ENCODE measurements at places on chromosomes 4 and X.

- no peak for DNase-seq
These were observed 355.9 kb downstream of the TRIML1 start for GRCh38 chr4:188495169-188495568.

DNA sequence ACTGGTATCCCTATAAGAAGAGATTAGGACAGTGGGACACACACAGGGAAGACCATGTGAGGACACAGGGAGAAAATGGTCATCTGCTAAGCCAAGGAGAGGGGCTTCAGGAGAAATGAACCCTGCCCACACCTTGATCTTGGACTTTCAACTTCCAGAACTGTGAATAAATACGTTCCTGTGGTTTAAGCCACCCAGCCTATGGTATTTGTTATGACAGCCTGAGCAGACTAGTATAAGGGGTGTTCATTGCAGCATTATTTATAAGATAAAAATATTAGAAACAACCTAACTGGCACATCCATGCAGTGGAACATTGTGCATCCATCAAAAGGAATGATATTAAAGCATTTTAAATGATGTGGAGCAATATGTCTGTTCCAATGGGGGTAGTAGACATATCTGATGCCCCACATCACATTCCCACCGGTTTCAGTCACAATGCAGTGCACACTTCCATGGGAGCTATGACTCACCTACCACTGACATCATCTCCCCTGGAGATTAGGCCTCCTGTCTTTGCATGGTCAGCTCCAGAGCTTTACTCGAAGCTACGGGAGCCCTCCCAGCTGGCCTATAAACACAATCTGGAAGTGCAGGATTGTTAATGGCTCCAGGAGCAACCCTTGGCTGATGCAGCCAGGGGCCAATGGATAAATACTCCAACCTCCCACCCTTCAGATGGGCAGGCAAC, 38.9 kb upstream of the MAMLD1 start:
- peak; percentile 75 for DNase-seq

DNA sequence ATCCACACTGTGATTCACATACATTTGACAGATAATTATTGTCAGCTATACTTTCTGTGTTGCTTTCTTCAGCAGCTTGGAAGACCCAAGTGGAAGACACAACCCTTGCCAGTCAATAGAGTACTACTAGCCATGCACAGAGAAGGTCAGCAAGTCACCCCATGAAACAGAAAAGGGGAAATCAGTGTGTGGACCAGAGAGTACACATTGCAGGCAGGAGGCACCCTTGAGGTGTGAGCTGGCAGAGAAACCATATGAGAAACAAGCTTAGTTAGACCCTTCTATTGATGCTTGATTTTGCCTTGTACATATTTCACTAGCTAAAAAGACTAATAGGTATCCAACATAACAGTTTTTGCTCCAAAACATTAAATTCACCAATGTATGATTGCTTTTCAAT, 99.5 kb downstream of the NLGN4X start:
- DNase-seq = no peak

- DNase-seq = no peak
These were observed 179.0 kb downstream of the ADGRA3 start for GRCh38 chr4:22336822-22337221.

DNA sequence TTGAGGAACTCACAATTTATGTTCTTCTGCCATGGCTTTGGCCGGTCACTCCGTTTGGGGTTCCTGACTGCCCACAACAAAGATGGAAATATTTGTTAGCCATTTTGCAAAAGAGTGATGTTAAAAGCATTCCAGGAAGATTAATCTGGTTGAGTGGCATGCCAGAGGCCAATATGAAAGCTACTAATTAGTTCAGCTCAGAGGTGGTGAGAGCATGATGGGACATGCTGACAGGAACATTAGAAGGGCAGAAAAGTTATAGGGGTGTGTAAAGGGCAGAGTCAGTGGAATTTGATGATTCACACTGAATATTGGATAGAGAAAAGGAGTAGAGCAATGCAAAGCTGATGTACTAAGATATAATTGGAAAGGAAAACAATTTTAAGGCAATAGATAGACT, 94.4 kb downstream of the TLL1 start:
- DNase-seq = no peak

DNA sequence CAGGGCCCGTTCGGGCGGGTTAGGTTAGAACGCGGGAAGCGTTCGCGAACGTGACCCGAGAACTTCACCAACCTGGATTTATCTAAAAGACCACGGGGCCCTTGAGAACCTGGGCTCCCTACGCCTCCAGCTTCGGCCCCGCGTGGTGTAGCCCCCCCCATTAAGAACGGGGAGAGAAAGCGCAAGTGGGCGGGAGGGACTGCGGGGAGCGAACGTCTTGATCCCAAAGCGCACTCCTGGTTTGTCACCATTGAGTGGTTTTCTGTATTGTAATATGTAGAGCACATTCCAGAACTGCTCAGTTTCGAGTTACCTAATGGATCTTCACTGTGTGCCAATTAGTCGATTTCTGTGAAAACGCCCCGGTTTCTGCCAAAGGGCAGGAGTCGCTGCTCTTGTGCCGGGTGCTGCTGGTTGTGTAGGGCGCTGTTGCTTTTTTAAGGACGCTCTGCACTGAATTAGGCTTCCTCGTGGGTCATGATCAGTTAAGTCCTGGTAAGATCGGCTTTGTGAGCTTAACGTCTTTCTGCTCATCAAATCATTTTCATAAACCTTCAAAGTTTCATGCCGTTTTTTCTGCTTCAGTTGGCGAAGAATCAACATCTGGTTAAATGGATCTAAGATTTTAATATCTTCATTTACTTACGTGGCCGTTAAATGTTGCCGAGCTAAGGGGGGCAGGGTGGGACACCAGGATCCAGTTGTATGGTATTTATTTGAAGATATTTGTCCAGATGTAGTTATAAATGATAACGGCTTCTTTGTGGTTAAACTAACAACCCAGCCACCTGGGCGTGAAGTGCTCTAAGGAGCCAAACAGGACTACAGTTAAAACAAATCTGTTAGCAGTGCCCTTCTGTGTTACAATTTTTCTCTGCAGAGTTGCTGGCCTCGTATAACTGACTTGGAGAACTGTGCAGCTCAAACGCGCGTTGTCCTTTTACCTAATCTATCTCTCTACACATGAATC, 809 bp downstream of the MND1 start:
- DNase-seq = peak; percentile 53

DNA sequence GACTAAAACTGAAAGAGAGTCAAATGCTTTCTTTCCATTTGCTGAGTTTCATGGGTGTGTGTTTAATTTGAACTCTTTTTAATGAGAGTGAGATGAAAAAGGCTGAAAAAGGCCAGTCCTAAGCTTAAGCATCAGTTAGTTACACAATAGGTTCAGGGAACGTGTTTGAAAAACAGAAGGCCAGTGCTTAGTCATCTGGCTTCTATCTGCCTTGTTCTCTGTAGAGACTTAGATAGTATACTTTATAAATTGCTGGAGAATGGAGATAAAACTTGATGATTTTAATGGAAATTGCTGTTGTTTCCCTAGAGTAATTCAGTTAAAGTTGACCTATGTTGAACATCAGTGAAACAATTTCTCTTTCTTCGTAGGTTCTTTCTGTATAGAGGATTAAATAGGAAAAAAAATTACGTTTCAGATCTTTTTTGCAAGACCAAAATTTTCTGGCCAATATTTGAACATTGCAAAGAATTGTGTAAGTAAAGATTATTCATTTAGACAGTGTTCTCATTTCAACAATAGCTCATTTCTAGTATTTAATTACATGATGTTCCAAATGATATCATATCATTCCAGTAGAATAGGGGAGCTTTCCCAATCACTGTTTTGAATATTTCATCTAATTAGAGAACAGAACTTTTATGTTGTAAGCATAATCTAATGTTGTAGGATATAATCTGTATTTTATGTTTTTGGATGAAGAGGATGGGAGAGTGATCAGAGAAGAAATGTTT, 1088.8 kb downstream of the ADGRL3 start:
- no peak for DNase-seq

DNA sequence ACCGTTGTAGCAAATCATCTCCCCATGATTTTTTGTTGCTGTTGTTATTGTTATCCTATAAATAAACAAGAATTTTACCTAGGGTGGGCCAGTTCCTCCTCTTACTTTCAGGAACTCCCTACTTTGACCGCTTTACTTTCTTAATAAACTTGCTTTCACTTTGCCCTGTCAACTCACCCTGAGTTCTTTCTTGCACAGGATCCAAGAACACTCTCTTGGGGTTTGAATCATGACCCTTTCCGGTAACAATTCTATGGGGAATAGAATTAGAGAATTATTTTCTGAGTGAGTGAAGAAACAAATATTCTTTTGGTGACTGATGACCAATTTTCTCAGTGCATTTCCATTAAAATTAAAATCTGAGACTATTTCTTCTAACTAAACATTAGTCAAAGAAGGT, 584.0 kb upstream of the TENM3 start:
- DNase-seq = no peak

- DNase-seq = no peak
These were observed 154.3 kb downstream of the CAMK2D start for GRCh38 chr4:113607147-113607720.

DNA sequence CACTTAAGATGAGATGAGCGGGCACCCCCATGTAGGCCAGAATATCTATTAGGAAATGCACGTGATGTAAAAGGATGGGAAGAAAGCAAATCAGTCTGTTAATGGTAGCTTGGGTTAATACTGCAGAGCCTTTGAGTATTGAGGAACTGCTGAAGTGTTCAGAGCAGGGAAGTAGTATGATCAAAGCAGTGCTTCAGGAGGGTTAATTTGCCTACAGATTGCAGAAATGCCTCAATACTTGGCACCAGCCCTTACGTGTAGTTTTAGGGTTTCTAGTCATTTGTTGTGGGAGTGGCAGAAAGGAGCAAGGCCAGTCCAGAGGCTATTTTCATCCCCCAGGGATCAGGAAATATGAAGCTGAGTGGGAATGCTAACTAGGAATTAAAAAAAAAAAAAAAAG, 19.7 kb downstream of the ZFX start:
- DNase-seq = no peak

DNA sequence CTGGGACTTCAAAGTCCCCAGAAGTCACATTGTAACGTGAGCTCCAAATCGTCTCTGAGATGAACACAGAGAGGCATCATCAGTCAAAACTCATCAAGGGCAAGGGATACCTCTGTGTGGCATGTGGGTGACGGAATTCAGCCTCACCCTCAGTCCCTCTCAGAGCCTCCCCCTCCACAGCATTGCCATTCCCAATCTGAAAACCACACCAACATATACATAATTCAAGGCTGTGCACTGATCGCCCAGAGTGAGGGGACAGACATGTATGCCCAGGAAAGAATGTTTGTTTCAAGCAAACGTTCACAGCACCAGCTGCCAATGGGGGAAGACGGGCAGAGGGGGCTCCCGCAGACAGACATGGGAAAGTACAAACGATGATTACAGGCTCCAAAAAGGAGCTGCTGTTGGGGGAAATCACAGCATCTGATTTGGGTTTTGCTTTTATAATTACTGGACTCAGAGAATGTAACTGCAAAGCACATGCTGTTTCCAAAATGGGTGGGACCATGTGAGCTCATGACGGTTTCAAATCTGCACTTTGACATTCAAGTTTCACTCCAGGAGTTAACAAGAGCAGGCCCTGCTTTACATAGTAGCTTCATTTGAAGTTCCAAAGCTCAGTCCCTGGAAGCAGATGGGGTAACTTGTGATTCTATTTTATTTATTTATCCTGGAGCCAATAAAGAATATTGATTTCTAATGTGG, 88.3 kb downstream of the CLCN4 start:
- no peak for DNase-seq

- peak; percentile 60 for DNase-seq
These were observed at the start of gene PHKA2 for GRCh38 chrX:18983666-18984380. TSS of gene PHKA2 (minus strand) at chrX:18984114. CDS start at chrX:18983932, 182 bp downstream.

DNA sequence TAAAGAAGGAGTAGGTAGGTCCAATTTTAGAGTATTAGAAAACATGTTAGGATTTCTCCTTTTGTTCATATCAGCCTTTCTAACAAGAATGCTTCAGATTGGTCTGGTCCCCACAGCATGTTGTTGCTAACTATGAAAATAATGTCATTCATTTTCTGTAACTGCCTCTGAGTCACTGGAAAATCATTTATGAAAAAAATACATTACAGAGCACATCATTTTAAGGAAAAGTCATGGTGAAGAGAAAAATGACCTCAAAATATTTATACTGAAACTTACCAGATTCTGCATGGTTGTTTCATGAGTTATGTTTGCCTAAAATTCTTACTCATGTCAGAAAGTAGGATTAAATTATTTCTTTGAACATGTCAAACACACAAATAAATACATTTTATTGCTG, 35.2 kb downstream of the DTHD1 start:
- no peak for DNase-seq

- no peak for DNase-seq
These were observed 82.0 kb downstream of the TMEM156 start for GRCh38 chr4:38950159-38950558.

GRCh38 chrX:44828008-44828605, 15.7 kb upstream of the DUSP21 start:
- DNase-seq = peak; percentile 40

DNA sequence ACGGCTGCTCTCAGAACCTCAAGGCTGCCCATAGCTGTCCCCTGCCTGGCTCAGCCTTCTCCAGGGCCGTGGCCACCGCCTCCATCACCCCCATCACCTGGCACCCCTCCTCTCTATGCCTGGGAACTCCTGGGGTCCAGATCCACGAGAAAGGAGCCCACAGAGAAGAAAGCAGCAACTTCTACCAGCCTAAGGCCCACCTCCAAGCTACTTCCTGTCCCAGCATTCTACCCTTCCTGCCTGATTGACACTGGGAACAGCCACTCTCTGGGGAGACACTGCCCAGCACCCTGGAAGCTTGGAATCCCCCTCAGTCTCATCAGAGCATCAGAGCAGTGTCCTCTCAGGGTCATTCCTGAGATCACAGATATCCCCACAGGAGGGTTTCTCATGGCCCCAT, 36.9 kb upstream of the PROM1 start:
- no peak for DNase-seq

DNA sequence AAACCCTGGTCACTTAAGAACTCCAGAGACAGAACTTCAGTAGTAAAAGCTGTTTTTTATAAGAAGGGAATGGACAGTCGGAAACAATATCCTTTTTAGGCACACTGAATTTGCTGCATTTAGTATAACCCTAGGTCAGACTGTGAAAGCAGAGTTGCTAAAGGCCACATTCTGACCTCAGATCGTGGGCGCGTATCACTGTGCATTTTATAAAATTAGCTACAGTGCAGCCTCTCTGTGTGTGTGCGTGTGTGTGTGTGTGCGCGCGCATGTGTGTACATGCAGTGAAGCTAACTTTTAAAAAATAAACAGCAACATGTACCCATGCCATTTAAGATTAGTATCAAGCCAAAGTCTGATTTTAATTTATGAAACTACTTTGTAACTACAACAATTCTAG, 8.0 kb downstream of the ZNF827 start:
- DNase-seq = no peak

DNA sequence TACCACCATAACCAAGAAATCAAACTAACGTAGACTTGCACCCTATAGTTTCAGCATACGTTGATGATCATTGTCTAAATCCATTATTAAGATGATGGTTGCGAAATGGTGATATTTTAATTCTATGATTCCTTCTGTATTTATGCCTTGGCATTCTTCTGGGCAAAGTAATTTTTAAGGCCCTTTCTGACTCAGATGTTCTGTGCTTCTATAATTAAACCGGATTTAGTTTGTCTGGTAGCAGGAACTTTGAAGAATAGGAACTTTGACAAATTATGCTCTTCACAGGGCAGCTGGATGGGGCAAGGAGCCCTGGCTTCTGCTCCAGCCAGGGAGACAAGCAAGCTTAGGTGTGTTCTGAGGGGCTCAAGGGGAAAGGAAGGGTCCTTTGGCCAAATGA, 23.8 kb upstream of the PLAC1 start:
- no peak for DNase-seq
